ENCODE measurements at places on chromosomes 7 and 10. TPM values are rescaled to one million over a fixed set of nuclear protein-coding genes. Genes with fewer than 3 reads are reported as not detected.
A peak's percentile ranks its signal among the peaks of the same experiment; 100 is the strongest.

Gene MORN4
- total RNA-seq = 2.2 TPM

DNA sequence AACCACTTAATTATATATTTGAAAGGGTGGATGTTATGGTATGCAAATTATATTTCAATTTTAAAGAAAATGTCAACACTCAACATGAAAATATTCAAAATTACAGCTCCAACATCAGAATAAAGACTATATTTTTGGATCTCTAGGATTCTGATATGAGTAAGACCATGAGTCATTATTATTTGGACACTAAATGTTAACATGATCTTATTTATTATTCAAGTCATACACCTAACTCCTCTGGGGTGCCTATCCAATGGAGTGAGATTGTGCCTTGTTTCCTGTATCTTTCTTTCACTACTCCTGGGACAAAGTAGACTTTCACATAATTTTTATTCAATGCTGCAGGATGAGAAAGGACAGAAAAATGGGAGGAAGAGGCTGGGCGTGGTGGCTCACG is 135.2 kb upstream of the PRSS1 start:
- H3K27me3 ChIP-seq = peaks cover 3% of the 10 kb centered on the region
- H3K36me3 ChIP-seq = no peaks in the 10 kb centered on the region
- no peaks in the 10 kb centered on the region for H3K4me1 ChIP-seq
- no peak overlapping the region for H3K27ac ChIP-seq

- H3K27me3 ChIP-seq = no peaks in the 10 kb centered on the region
- H3K4me1 ChIP-seq = no peaks in the 10 kb centered on the region
- H3K4me3 ChIP-seq = no peak overlapping the region
- no peak overlapping the region for H3K27ac ChIP-seq
- H3K36me3 ChIP-seq = no peaks in the 10 kb centered on the region
Measured at GRCh38 chr10:35934642-35934995, 292.5 kb upstream of the FZD8 start.

GRCh38 chr7:149495785-149496641 is 1.6 kb downstream of the ZNF746 start:
- H3K27ac ChIP-seq = no peak overlapping the region
- H3K27me3 ChIP-seq = no peaks in the 10 kb centered on the region
- no peak for DNase-seq
- peaks cover 14% of the 10 kb centered on the region for H3K4me1 ChIP-seq
- H3K4me3 ChIP-seq = peak overlapping the region; percentile 87

GRCh38 chr7:143321734-143322133 is 5.8 kb downstream of the CLCN1 start:
- no peaks in the 10 kb centered on the region for H3K36me3 ChIP-seq
- no peak overlapping the region for H3K4me3 ChIP-seq
- peaks cover 10% of the 10 kb centered on the region for H3K4me1 ChIP-seq
- DNase-seq = no peak

DNA sequence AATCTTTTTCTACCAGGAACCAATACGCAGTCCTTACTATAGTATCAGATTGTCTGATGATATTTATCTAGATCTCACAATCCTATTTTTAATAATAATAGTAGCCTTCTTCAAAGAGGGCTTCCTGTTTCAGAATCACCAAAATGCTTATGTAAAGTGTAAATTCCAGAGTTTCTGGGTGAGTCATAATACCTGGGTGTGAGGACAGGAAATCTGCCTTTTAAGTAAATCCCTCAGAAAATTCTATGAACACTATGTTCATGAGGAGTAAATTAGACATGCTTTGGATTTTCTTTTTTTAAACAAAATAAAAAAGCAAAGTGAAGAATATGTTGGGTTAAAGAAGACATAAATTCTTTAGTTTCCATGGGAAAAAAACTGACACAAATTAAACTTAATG is 20.5 kb downstream of the DKK1 start:
- no peak overlapping the region for H3K4me3 ChIP-seq
- H3K36me3 ChIP-seq = no peaks in the 10 kb centered on the region
- H3K27ac ChIP-seq = no peak overlapping the region
- no peaks in the 10 kb centered on the region for H3K27me3 ChIP-seq
- no peaks in the 10 kb centered on the region for H3K4me1 ChIP-seq

GRCh38 chr7:121204537-121204936 is 124.3 kb upstream of the WNT16 start:
- no peak overlapping the region for H3K4me3 ChIP-seq
- no peak for DNase-seq
- no peaks in the 10 kb centered on the region for H3K36me3 ChIP-seq
- no peaks in the 10 kb centered on the region for H3K4me1 ChIP-seq

GRCh38 chr7:112940314-112940732 is 146.3 kb downstream of the GPR85 start:
- H3K4me1 ChIP-seq = peaks cover 8% of the 10 kb centered on the region
- H3K27ac ChIP-seq = peak overlapping the region; percentile 38
- no peak for DNase-seq
- H3K27me3 ChIP-seq = no peaks in the 10 kb centered on the region
- peak overlapping the region; percentile 81 for H3K4me3 ChIP-seq

Measured in GM12878 (cell line).